NCI-H748 treated with DMSO at 0.1 percent for 48 hours (cell line): ENCODE measurements at places on chromosomes 11 and 22.

DNA sequence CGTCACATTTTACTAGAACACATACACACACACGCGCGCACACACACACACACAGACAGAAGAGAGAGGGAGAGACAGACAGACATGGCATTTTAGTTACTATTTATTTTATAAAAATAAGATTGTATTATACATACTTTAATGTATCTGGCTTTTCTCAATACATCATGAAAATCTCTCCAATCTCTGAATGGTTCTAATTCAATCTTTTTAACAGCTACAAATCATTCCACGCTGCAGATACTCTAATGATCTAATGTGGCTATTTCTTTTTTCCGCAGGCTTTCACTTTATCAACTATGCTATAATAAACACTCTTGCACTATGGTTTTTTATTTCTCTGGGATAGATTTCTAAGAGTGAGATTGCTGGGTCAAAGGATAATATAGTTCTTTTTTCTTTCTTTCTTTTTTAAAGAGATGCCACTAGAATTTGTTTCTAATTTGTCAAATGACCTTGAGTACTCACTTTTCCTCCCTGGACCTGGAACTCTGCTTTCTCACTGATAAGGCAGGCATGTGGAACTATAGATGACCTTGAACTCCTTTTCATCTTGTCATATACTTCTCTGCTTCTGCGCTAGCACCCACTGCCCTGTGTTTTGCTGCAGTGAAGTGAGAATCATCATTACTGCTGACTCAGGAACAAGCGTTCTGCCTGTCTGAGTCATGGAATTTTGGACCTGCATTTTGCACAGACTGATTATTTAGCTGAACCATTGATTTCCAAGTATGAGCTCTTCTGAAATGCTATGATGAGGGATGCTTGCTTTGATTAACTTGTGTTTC, 4.9 kb upstream of the SLC6A5 start:
- DNase-seq, result no peak

DNA sequence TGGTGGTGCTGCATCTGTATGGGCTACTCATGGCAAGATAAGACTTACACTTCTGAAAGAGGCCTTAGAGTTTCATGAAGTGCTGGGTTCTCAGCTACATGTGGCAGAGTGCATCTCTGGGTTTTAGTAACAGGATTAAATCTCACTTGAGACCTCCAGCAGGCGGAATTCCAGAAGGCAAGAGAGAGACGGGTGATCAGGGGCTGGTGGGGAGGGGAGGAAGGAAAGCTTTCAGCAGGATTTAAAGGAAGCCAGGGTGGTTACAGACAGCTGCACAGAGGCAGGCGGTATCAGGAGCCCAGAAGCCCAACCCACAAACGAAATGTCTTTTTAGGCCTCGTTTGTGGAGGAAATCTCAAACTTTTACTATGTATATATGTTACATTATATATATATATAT, 56.2 kb upstream of the CD82 start:
- DNase-seq, result no peak

DNA sequence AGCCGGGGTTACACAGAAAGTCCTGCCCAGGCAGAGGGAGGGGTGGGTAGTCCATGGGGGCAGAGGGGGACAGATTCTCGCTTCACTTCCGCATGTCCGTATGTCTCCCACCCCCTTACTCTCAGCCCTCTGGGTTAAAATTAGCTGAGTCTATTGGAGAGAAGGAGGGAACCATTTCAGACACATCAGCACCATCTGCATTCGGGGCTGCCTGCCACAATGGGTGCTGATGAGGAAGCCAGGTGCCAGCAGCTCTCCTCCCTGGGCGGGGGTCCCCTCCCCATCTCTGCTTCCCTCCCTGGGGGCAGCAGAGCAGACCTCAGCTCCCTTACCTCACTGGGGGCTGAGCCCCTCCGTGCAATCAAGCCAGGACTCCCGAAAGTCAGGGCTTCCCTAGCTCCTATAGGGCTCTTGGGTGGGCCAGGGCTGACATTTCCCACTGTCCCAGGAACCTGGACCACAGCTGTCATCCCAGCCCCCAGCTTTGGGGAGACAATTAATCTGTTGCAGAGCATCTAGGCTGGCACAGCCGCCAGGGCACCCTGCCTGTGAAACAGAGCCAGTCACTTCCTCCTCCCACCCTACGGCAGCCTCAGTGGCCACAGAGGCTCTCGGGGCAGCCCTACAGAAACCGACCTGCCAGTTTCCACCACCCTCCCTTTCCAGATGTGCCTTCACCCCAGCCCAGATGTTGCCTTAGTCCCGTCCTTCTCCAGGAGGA, 67.3 kb downstream of the PDE2A start:
- no peak for DNase-seq

- DNase-seq, result no peak
Observed at GRCh38 chr11:120244476-120245365, 4.8 kb downstream of the POU2F3 start.

GRCh38 chr11:28296426-28296825, 188.2 kb downstream of the METTL15 start:
- no peak for DNase-seq

DNA sequence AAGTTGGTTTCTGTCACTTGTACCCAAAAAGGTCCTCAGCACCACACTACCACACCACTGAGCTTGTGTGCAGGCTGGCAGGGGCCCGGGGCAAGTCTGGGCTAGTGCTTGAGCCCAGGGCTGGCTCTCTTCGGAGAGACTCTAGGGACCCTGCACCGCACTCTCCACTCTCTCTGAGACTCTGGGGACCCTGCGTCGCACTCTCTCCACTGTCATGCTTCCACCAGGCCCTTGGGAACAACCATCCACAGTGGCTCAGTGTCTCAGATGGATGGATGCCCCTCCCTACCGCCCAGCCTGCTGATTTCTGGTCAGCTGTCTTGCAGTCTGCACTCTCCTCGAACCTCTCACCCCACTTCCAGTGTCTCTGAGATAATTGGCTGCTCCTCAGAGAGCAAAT, 2.0 kb upstream of the SBF1 start:
- DNase-seq, result no peak

DNA sequence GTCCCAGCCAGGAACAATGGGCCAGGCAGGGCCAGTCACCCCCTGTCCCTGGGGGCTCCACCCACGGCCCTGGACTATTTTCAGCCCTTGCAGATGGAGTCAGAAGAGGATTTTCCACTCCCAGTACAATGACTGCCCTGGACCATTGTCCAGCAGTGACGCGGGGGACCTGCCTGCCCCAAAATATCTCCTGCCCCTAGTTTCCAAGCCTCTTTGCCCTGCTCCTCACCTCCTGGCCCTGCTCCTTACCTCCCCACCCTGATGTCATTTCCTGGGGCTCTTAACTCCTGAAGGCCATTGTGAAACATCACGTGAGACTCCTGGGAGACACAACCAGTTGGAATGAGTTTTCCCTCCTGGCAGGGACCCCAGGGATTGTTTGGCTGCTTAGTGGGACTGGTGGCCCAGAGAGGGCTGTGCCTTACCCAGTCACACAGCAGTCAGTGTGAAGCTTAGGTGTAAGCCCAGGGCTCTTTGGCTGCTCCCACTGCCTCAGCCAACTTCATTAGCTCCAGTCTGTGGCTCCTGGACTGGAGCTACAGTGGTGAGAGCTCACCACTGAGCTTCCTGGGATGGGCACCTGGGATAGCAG, 22.2 kb downstream of the P2RY2 start:
- no peak for DNase-seq

DNA sequence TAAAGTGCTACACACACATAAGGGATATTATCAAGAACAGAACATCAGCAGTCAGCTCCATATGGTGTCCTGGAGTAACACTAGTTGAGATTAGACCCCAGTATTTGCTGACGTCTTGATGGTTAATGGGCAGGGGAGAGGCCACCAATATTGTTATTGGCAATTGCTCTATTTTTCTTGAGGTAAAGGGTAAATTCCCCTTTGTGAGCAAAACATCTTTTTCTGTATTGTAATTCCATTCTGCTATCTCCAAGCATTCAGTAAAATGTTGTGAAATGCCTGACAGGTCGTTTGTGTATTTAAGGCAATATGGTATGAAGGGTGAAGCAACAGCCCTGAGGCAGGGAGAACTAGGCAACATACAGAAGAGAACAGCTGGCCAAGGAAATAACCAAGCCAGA, 21.9 kb downstream of the PC start:
- no peak for DNase-seq

DNA sequence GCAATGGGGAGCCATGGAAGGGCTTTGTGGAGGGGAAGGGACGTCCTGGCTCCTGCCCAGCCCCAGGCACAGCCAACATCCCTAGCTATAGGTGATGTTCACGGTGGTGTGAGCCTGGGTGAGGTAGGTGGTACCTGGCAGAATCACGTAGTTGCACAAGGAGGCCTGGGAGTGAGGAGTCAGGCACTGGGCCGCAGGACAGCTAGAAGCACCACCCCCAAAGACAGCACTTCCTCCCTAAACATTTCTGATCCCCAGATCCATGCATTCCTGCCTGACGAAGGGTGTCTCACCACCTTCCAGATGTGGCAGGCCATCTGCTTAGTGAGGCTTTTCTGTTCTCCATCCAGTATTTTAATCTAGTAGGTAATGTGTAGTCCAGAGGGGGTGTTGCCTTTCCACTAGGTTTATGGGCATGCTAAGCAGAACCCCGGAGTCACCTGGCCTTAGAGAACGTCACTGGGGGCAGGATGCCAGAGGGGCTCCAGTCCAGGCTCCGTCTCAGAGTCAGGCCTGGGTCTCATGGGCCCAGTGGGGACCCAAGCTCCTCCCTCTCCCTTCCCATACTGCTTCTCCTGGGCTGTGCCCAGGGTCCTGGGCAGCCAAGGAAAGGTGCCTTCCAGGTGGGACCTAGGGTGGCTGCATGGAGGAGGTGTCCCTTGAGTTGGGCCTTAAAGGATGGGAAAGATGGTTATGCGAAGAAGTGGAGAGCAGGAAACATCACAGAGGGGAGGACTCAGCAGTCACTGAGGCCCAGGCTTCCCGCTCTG, 56.2 kb downstream of the OTOG start:
- no peak for DNase-seq

- no peak for DNase-seq
Observed at GRCh38 chr11:106917973-106918372, 100.3 kb downstream of the GUCY1A2 start.

DNA sequence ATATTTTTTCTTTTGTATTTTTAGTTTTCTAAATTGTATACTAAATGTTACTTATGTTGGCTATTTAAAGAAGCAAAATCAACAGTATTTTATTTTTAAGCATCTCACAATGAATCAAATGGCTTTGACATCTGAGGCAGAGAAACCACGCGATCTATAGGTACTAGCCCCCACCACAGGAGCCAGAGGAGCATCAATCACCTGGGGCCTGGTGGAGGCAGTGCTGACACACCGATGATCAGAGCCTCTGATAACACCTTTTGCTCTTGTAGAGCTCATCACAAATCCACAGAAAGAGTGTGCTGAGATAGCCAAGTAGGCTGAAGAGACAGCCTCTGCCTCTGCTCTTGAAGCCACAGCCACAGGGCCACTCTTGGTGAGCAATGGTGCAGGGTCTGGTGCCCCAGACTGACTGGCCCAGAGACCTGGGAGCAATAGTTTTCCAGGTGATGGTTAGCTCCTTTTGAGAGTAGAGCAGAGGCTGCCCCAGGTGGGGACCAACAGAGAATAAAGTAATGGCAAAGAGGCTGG, 25.2 kb downstream of the HIRA start:
- no peak for DNase-seq

DNA sequence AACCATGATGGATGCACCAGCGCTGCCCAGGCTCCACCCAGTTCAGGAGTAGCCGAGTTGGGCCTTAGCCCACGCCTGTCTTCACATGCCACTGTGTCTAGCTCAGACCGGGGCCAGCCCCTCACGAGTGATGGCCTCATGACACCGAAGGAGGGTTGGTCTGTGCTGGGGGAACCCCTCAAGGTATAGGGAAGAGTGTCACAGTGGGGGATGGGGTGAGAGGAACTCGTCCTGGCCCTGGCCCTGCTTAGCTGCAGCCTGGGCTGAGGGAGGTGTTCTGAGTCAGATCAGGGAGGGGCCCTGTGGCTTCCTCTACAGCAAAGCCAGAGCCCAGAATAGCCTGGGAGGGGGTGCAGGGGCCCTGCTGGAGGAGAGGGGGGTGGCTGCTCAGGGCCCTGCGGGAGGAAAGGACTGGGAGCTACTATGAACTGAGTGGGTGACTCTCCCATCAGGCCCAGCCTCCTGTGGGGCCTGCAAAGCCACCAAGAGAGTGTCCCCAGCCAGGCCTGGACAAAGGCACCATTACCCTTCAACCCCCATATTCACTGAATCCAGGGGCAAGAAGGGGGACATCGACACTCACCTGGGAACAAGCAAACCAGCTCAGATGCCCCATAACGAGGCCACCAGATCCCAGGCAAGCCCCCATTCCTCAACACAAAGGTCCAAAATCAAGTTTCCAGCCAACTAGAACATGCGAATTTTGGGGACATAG, 41.2 kb downstream of the IGLL5 start:
- DNase-seq, result no peak

DNA sequence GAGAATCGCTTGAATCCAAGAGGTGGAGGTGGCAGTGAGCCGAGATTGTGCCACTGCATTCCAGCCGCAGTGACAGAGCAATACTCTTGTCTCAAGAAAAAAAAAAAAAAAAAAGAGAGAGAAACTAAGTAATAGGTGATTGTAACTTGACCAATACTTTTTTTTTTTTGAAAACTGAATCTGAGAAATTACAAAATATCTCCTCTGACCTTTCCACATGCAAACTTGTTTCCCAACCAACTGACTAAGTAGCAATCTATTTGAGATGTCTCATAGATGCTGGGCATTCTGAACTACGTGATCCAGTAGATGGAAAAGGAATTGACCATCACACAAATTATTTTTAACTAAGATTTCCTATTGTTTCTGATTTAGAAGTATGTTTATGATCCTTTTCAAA, 407.3 kb upstream of the CHORDC1 start:
- DNase-seq, result no peak

GRCh38 chr11:120199613-120200012, 11.2 kb upstream of the OAF start:
- DNase-seq, result no peak

DNA sequence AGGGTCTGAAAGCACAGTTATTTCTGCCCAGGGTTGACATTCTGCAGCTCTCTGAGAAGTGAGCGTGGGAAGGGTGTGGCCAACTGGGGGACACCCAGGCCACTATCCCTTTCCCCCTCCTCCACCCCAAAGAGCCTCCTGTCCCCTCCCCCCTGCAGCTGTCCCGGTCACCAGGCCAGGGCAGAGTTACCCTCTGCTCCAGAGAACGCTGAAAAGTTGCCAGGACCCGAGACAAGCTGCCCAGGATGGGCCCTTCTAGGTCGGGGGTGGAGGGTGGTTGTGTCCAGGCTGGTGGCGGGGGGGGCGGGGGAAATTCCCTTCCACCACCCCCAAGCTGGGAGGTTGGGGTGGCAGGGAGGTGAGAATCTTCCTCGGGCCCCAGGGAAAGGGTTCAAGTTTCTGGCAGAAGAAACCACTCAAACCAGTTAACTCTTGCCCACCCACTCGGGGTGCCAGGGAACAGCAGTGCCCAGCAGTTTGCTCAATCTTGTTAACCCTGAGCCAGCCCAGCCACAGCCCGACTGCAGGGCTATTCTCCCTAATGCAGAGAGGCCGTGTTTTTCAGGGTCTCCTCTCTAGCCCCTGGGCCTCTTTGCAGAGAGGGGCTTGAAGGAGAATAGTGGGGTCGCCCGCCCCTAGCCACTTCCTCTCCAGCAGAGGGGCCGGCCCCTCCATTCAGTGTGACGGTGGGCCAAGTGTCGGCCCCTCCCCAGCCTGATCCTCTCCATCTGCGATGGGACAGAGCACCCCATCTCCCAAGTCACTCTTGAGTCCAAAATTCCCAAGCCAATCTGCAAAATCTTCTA, 697 bp downstream of the LGALS1 start:
- no peak for DNase-seq
